ENCODE measurements at places on chromosomes 2 and 18.

DNA sequence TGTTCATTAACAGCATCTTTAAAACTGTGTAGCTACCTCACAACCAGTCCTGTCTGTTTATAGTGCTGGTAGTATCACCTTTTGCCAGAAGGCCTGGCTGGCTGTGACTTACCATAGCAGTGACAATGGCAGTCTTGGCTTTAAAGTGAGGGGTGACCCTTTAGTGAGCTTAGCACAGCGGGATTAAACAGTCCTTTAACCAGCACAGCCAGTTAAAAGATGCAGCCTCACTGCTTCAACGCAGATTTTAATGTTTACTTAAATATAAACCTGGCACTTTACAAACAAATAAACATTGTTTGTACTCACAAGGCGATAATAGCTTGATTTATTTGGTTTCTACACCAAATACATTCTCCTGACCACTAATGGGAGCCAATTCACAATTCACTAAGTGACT, 7.0 kb downstream of the RRM2 start:
- no peak for DNase-seq

DNA sequence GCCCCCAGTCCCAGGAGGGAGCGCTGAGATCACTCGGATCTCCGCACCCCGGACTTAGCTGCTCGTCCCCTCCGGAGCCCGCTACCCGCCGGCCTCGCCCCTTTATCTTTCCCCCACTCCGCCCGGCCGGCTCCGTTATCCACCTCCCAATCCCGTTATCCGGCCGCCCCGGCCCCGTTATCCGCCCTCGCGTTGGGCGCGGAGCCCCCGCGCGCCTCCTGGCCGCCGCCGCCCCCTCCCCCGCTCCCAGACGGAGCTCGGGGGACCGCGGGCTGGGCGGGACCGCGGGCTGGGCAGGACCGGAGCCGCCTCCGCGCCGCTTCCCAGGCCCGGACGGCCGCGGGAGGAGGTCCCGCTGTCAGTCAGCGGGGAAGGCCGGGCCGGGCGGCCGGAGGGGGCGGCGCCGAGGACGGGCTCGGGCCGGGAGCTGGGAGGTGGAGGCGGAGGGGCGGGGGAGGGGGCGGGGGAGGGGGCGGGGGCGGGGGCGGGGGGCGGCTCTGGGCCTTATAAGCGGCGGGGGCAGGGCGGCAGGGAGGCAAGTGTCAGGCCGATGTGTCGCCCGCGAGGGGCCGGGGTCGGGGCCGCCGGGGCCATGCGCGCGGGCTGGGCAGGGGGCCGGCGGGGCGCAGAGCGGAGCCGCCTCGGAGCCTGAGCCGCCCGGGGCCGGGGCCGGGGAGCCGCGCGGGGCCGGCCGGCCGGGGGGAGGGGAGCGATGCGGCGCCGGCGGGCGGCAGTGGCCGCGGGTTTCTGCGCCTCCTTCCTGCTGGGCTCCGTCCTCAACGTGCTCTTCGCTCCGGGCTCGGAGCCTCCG, at the start of gene PKDCC:
Gene PKDCC (plus strand): TSS at position 534 of the 811 bp plus-strand sequence. CDS start 179 bp downstream, at position 713.
- DNase-seq, result peak; percentile 16

GRCh38 chr18:68826121-68826520, 28.2 kb downstream of the CCDC102B start:
- no peak for DNase-seq

DNA sequence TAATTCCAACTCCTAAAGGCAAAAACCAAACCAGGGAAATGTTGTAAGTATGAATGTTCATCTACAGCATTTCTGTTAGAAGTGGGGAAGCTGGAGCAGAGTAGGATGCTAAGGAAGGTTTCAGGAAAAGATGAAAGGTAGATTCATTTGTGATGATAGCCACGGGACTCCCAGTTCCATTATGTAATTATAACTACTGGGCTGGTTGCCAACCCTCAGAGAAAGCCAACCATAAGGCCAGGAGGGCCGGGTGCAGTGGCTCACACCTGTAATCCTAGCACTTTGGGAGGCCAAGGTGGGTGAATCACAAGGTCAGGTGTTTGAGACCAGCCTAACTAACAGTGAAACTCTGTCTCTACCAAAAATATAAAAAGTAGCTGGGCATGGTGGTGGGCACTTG, 288.9 kb upstream of the ETAA1 start:
- DNase-seq, result no peak
